ENCODE measurements at places on chromosomes 4 and X.
A peak's percentile ranks its signal among the peaks of the same experiment; 100 is the strongest.

DNA sequence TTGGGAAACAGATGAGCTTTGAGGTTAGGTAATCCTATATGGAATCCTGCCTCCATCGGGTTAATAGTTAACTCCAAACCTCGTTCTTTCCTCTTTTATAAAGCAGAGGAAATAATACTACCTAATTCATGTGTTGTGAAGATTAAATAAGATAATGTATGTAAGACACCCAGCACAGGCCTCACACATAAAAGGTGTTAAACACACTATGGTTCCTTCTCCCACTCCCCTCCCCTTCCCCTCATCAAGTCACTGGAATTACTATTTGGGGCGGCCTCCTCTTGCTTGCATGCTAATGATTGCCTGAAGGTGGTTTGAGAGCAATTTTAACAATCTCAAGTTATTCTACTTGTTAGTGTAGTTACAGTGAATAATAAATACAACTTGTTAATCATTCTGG, 404.4 kb upstream of the RASGEF1B start:
- DNase-seq: no peak

DNA sequence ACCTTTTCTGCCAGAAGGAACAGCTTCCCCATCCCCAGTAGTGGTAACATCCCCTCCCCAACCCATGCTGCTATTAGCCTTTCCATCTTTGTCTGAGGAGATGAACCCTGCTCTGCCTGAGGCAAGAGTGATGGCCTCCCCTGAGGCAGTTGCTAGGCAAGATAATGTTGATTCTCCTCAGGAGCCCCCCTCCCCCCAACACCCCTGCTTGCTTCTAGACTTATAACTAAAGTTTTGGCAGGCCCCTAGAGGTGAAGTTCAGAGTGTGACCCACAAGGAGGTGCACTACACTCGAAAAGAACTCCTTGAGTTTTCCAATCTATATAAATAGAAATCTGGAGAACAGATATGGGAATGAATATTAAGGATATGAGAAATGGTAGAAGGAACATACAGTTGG, 962.5 kb downstream of the ADGRL3 start:
- DNase-seq: no peak

- DNase-seq: no peak
Observed at GRCh38 chr4:48147621-48148020, 13.6 kb upstream of the TXK start.

- no peak for DNase-seq
Observed at GRCh38 chrX:1486177-1486576, 33.5 kb upstream of the ASMTL start.

DNA sequence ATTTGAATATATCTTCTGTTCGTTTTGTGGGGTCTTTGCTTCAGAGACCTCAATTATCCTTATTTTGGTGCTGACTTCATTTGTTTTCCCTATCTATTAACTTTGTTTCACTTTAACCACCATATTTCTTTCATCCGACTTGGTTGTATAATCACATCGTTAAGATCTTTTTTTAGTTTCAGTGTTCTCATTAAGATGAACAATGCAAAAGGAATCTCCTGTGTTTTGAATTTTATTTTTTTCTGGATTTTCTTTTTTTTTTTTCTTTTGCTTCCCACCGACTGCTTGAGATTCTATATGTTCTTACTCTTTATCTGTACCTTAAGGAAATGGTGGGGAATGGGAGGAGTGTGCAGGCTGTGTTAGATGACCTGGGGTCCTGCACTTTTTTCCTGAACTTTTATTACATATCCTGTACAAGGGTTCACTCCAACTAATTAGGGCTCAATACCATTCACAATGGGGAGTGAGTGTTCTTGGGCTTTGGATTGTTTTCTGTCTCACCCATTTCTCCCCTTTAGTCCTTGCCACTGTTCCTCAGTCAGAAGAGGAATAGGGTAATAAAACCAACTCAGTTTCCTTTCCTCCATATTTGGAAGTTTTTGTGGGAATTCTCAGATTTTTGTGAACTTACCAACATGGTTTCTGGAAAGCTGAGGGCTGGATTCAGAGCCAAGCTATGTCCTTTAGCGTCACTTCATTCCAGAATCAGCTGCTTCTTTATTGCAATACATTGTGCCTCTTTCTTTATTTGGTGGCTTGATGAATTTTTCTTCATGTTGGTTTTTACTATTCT, 43.2 kb upstream of the BMPR1B start:
- DNase-seq: no peak

GRCh38 chr4:5798462-5798861, 87.5 kb downstream of the EVC start:
- no peak for DNase-seq

DNA sequence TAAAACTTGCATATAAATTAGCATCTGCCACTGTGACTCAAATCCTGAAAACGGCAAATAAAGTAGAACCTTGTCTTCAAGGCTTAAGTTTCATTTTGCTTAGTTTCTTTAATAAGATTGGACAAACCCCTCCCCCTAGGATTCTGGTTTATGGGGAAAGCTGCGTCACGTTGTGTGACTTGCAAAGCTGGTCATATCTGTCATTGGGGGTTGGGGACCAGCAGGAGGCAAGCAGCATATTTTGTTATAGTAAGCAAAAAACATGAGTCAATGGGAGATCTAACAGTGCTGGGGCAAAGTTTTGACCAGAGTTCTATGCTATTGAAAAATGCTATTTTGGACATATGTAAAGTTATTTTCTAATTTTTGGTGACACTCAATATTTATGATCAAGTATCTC, 407.3 kb downstream of the PCDH18 start:
- DNase-seq: no peak

DNA sequence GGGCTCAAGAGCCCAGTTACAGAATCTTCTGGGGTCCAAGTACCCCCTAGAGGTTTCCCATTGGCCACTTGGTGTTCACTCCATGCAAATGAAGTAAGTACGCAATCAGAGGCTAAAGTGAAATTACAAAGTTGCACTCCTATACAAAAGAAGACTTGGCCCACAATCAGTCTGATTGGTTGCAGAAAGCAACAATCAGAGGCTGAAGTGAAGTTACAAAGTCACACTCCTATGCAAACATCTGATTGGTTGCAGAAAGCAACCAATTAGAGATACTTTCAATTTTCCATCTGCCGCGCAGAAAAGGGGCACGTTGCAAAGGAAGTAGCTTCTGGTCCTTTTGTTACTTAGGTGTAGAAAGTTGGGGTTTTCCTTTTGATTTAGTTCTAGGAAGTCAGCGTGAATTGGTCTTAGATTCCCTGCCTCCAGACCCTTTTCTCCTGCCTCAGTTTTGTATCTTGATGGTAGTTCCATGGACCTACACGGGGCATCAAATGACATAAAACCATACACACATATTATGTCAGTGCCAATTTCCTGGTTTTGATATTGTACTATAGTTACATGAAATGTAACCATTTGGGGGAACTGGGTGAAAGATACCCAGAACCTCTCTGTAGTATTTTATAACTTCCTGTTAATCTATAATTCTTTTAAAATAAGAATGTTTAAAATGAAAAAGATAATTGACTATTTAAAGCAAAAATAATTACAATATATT, 12.4 kb upstream of the PIN4 start:
- DNase-seq: peak; percentile 57

GRCh38 chr4:87916626-87917025, 58.9 kb upstream of the SPP1 start:
- DNase-seq: no peak

Data from naive thymus-derived CD4-positive, alpha-beta T cell (primary cell).